ENCODE measurements at places on chromosomes 5 and 9.
A peak's percentile ranks its signal among the peaks of the same experiment; 100 is the strongest.

DNA sequence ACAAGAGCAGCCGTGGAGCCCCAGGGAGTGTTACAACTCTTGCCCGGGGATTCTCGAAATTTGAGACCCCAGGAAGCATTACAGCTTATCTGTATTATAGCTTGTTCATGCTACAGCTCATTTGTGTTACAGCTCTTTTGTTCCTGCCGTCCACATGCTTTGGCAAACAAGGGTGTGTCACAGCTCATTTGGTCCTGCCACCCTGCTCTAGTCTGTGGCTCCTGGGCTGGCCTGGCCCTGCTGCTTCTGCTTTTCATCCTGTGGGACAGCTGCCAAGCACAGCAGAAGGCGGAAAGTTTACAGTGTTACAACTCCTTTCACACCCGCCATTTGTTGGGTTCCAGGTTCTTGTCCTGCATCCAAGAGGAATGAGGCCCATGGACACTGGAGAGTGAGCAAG is 685.0 kb downstream of the SLCO4C1 start:
- no peaks in the 10 kb centered on the region for H3K36me3 ChIP-seq
- H3K4me1 ChIP-seq, result no peaks in the 10 kb centered on the region
- H3K27ac ChIP-seq, result no peak overlapping the region
- H3K27me3 ChIP-seq, result no peaks in the 10 kb centered on the region

DNA sequence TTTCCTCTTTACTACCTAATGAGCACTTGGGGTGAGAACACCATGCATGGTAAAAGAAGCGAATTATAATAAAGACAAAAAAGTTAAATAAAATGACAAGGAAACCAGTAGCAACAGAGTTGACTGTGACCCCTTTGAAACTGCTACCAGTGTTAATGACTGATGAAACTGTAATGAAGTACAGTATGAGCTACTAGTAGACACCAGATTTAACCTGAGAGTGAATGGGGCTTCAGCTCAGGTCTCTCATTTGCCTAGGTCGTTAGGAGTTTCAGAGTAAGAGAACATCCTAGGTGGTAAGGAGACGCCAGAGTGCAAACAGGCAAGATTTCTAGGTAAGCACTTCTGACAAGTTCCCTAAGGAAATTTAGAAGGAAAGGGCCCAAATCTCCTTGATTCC is 346.4 kb downstream of the BNC2 start:
- no peak for DNase-seq
- H3K27ac ChIP-seq, result no peak overlapping the region
- no peak overlapping the region for H3K4me3 ChIP-seq
- H3K36me3 ChIP-seq, result no peaks in the 10 kb centered on the region
- peaks cover 3% of the 10 kb centered on the region for H3K27me3 ChIP-seq

GRCh38 chr5:58666141-58666540 is 83.3 kb downstream of the RAB3C start:
- H3K4me3 ChIP-seq, result no peak overlapping the region
- DNase-seq, result no peak
- no peaks in the 10 kb centered on the region for H3K27me3 ChIP-seq
- no peak overlapping the region for H3K27ac ChIP-seq
- peaks cover 9% of the 10 kb centered on the region for H3K4me1 ChIP-seq

- no peaks in the 10 kb centered on the region for H3K4me1 ChIP-seq
- no peak overlapping the region for H3K4me3 ChIP-seq
- H3K27ac ChIP-seq, result no peak overlapping the region
- DNase-seq, result peak; percentile 36
- no peaks in the 10 kb centered on the region for H3K27me3 ChIP-seq
Measured at GRCh38 chr9:27033815-27034403, 28.4 kb upstream of the LRRC19 start.

DNA sequence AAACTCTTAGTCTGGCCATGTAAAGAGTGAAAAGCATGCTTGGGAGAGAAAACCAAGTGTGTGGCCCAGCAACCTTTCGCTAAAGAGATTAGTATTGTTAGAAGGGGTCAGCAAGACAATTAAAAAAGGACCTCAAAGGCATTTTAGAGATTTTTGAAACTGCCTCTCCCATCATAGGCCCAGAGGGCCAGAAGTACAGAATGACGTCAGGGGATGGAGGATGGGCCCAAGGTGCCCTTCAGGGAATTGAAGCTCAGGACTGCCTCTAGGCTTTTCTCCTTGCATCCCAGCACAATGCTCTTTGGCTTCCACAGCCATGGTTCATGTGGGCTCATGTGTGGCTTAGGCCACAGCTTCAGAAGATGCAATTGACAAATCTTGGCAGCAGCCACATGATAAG is 287.0 kb upstream of the COX7C start:
- H3K27me3 ChIP-seq, result no peaks in the 10 kb centered on the region
- no peak for DNase-seq
- no peaks in the 10 kb centered on the region for H3K36me3 ChIP-seq

DNA sequence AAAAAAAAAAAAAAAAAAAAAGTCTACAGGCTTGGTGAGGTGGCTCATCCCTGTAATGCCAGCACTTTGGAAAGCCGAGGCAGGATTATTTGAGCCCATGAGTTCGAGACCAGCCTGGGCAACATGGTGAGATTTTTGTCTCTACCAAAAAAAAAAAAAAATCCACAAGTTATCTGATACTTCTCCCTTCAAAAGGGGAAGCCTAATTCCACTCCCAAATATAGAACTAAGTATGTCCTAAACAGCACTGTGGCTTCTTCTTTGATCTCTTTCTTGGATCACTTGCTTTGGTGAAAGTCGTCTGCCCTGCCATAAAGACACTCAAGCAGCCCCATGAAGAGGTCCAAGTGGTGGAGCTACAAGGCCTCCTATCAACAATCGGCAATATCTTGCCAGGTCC is 18.8 kb upstream of the STING1 start:
- no peaks in the 10 kb centered on the region for H3K4me1 ChIP-seq
- no peak for DNase-seq
- H3K4me3 ChIP-seq, result no peak overlapping the region
- H3K36me3 ChIP-seq, result no peaks in the 10 kb centered on the region
- no peaks in the 10 kb centered on the region for H3K27me3 ChIP-seq

DNA sequence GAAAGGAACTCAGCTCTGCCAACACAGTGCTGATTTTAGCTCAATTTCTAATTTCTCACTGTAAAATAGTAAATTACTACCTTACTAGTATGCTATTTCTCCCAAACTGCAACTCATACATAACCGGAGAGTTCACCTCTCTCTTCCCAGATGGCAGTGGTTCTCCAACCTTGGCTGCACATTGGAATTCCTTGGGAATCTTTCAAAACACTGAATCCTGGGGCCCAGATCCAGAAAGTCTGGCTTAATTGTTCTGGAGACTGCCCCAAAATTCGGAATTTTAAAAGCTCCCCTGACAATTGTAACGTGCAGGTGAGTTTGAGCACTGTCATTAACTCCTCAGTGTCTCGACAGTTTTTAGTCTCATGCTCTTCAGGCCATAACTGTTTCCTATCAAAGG is 100.3 kb downstream of the SLC1A3 start:
- no peaks in the 10 kb centered on the region for H3K36me3 ChIP-seq
- H3K27me3 ChIP-seq, result no peaks in the 10 kb centered on the region
- no peaks in the 10 kb centered on the region for H3K4me1 ChIP-seq
- H3K27ac ChIP-seq, result no peak overlapping the region

DNA sequence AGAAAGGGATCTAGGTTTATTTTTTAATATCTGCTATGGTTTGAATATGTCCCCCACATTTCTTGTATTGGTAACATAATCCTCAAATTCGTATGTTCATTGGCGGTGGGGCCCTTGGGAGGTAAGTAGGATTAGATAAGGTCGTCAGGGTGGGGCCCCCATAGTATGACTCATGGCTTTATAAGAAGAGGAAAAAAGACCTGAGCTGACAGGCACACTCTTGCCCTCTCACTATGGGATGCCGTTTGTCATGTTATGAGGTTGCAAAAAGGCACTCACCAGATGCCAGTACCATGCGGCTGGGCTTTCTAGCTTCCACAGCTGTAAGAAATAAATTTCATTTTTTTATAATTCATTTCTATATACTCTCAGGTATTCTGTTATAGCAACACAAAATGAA is 67.3 kb upstream of the SGCD start:
- H3K27me3 ChIP-seq, result no peaks in the 10 kb centered on the region
- no peak overlapping the region for H3K4me3 ChIP-seq
- no peak overlapping the region for H3K27ac ChIP-seq
- H3K36me3 ChIP-seq, result no peaks in the 10 kb centered on the region
- DNase-seq, result no peak
- H3K4me1 ChIP-seq, result no peaks in the 10 kb centered on the region
